Cerebellar cortex (tissue), 1 donor: ENCODE measurements at places on chromosomes 7 and 10.

- DNase-seq: no peak
These were observed 153.4 kb downstream of the CUX1 start for GRCh38 chr7:101970801-101971200.

- peak; percentile 91 for DNase-seq
These were observed at the start of gene TECPR1 for GRCh38 chr7:98251601-98252424. TSS of gene TECPR1 (minus strand) at chr7:98252232. CDS start at chr7:98246146, 6,086 bp downstream.

- no peak for DNase-seq
These were observed 21.9 kb upstream of the FRAT2 start for GRCh38 chr10:97356318-97356914.

GRCh38 chr10:108338146-108338545 lies 1173.6 kb upstream of the SORCS1 start:
- no peak for DNase-seq

- no peak for DNase-seq
These were observed 65.2 kb downstream of the CREB3L2 start for GRCh38 chr7:137936509-137937201.

DNA sequence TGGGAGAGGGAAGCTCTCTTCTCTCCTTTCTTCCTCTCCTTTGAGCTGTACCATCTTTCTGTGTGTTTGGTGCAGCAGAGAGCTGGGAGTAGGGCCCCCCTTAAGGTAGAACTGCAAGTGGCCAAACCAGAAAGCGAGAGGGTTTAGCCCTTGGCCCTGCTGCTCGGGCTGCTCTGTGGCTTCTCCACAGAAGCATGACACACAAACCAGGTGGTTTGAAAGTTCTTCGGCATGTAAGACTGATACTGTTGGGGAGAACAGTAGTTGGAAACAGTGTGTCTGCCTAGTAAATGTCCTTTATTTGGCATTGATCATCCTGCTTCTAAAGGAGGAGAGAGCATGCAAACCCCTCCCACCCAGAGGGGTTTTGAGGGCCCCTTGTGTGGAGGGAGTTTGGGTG lies 277.8 kb downstream of the CELF2 start:
- DNase-seq: no peak

DNA sequence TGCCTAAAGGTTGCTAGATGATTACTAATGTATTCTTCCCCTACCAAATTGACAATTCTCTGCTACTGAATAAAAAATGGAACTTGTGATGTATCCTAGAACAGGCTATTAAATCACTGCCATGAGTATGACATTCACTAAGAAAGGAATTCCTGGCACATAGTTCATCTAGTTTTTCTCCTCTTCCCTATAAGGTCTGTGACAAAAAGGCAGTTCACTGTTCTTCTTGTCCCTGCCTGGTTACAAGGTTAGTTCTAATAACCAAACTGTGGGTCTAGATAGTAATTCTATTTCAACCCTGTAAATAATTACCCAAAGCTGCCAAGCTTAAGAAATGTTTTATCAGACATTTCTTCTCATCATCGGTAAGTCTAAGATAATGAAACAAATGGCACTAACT lies 245.6 kb downstream of the BICC1 start:
- DNase-seq: no peak
